ENCODE measurements at places on chromosomes 4 and X. TPM values are rescaled to one million over a fixed set of nuclear protein-coding genes. Genes with fewer than 3 reads are reported as not detected.

Gene CXCL6
- polyA plus RNA-seq: 0.79 TPM

Gene BRCC3
- polyA plus RNA-seq: 7.7 TPM

Gene ANK2
- polyA plus RNA-seq: 26.1 TPM

Gene ADGRL3
- polyA plus RNA-seq: 0.10 TPM

Gene S100P
- polyA plus RNA-seq: 77.3 TPM

Gene DGKK
- not detected for polyA plus RNA-seq

Gene FDCSP
- not detected for polyA plus RNA-seq

Gene ADH1C
- polyA plus RNA-seq: 8.1 TPM

Gene CXCR3
- polyA plus RNA-seq: 0.22 TPM
